ENCODE measurements at places on chromosomes 7 and 10.
A peak's percentile ranks its signal among the peaks of the same experiment; 100 is the strongest.

- DNase-seq = no peak
Measured at GRCh38 chr10:11880151-11881029, 57.2 kb downstream of the PROSER2 start.

DNA sequence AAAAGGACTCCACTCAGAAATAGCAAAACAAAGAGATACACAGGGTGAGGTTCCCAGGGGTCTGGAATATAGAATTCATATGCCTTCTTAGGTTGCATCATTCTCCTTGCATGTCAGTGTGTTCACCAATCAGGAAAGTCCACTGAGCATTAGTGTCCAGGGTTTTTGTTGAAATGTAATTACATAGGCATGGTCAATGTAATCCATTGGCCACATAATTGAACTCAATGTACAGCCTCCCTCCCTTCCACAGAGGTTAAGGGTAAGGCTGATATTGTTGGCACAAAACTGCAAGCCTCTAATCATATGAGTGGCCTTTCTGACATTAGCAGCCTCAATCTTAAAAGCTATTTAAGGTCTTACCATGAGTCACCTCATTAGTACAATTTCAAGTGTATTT, 736.1 kb upstream of the VSTM2A start:
- no peak for DNase-seq

GRCh38 chr7:70630818-70631457, 501.0 kb upstream of the GALNT17 start:
- DNase-seq = no peak

- DNase-seq = no peak
Measured at GRCh38 chr10:11525503-11525902, 85.9 kb downstream of the USP6NL start.

GRCh38 chr10:133336577-133337369, at the start of gene CALY:
TSS of gene CALY (minus strand) at chr10:133336896. CDS start at chr10:133328989, 7,907 bp downstream.
- DNase-seq = peak; percentile 54

DNA sequence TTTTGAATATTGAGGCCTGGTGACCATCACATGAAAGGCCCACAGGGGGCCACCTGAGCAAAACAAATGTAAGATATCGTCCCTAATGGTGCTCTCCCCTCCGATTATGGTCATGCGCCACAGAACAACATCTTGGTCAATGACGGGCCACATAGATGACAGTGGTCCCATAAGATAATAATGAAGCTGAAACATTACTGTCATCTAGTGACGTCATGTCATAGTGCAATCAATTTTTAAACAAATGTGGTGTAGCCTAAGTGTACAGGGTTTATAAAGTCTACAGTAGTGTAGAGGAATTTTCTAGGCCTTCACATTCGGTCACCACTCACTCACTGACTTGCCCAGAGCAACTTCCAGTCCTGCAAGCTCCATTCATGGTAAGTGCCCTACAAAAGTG, 36.8 kb downstream of the JCAD start:
- no peak for DNase-seq

DNA sequence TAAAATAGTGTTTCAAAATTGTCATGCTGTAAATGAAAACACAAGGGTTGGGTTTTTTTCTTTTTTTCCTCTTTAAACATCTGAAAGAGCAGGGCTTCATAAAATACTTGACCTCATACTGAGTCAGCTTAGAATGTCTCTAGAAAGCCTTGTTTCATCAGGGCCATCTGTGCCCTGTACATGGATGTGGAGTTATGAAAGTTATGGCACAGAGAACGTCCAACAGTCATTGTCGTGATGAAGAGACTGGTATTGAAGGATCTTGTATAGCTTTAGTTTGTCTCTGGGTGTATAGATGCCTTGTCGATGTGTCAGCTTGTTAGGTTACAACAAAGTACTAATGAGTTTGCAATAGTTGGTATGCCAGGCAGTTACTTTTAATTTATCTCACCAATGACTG, 127.3 kb downstream of the FAM204A start:
- no peak for DNase-seq

DNA sequence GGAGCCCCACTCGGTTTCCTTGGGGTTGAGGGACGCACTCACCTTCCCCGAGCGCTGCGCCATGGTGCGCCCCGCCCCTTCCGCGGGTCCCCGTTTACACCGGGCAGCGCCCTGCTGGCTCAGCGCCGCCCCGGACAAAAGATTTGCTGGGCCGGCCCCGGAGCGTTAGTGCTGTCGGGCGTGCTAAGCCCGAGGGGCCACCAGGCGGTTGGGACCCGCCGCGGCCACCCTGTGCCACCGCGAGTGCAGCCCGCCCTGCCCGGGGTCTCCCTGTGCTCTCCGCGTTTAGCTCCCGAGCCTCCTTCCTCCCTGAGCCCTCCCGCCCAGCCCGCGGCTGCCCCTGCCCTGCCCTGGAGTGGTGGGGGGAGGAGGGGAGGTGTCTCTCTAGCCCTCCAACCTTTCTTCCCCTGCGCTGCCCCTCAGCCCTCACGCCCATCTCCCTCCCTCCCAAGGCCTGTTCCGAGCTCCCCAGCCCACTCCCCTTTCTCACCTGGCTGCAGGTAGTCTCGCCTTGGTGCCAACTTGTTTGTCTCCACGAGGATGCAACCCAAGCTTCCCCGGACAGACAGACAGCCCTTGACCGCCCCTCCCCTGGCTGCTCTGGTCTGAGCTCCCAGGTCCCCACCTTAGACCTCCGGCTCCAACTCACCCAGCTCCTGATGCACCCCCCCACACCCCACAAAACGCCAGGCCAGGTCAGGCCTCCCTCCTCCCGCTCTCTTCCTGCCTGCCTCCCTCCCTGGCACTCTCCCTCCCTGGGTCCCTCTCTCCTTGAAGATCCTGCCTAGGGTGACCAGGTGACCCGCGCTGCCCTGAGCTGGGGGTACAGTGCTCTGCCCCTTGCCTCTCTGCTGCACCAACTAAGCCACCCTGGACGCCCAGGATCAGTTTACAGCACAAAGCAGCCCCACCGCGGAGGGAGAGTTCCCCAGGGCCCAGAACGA, at the start of gene CRYGN:
TSS of gene CRYGN (minus strand) at position 287 of the 944 bp plus-strand sequence. CDS start at position 63, 224 bp downstream.
- peak; percentile 15 for DNase-seq

DNA sequence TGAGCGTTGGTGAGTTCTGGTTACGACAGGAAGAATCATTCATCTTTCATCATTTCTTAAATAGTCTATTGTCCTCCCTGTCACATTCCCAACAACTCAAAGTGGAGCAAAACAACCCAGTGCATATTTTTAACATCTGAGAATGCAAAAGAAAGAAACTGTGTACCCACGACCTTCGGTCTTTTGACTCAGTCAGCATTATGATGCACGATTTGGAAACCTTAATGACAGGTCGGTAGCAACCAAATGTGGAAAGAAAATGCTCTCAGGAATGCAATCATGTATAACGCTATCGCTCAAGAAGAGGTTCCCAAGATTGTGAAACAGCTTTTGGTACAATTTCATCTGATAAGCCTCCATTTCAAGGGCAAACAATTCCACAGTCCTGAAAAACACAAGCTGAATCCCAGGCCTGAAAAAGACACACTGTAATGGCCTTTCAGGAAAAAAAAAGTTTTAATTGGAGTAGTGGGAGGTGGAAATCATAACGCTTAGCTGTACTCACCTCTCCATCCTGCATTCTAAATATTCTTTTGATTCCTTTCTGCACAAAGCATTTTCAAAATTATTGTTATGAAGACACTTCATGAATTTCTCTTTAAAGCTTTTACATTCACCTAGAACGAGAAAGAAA, 2.6 kb downstream of the COX19 start:
- no peak for DNase-seq

GRCh38 chr10:2137549-2138174, 400.3 kb upstream of the ADARB2 start:
- DNase-seq = no peak

DNA sequence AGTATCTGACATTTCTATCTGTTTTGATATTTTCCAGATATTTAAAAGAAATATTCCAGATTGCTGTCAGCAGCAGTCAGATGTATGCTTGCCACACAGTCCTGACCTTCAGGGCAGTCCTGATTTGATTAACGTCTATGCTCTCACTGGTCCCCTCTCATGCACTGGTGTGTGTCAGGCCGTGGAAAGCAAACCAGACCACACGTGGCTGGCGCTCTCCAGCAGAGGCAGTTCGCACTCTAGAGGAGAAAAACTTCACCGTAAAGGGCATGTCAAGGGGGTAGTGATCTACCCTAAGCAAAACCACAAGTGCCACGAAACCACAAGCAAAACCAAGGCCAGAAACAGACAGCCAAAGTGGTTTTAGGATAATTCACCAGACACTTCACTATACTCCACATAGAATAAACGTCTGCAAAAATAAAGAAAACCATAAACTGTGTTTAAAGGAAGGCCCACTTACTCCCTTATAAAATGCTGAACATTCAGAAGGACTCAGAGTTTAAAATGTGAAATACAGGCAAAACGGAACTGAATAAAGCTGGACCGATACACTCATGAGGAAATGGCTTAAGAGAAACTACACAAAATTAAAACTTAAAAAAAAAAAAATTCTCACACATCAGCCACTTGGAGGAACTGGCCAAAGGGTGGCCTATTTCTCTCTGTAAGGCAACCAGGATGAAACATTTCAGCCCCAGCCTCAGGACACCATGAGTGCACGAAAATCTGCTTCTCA, 26.4 kb downstream of the PARP12 start:
- no peak for DNase-seq

DNA sequence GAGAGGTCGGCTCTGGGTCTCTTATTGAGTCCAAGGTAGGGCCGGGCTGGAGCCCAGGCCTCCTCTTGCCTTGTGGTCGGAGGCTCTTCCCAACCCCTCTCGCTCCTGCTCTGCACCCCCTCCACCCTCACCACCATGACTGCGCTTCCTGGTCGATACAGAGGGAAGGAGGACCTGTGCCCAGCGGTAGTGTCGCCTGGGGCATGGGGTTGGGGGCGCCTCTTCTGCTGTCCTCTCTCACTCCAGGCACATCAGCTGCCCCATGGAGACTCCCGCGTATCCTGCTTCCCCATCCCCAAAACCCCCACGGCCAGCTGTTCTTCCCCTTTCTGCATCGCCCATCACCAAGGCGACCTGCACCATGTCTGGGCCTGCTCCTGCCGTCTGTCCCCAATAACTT, 44.4 kb downstream of the TMEM270 start:
- DNase-seq = no peak

DNA sequence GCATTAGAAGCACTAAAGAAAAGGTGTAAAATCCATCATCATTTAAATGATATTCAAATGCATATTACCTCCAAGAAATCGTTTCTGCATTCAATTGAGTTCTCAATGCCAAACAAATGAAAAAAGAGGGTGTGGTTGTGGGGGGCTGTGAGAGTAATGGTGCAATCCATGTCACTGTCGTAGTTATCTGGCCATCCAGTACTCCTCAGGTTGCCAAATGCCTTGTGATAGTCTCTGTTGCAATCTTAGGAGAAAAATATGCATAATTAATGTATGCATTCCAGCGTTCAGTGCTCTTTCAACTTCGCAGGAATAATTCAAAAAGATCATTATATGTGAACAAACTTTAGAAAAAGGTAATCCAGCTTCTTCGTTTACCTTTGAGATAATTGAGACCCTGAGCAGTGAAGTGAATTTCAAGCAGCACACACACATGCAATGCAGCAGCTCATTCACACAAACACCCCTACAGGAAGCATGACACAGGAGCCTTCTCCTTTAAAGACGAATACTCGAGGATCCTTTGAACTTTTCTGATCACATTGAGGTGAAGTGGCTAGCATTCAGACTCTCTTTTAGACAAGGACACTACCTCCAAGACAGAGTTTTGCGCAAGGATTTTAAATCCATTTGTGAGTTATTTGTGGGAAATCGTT, 73.4 kb downstream of the OR13A1 start:
- no peak for DNase-seq

DNA sequence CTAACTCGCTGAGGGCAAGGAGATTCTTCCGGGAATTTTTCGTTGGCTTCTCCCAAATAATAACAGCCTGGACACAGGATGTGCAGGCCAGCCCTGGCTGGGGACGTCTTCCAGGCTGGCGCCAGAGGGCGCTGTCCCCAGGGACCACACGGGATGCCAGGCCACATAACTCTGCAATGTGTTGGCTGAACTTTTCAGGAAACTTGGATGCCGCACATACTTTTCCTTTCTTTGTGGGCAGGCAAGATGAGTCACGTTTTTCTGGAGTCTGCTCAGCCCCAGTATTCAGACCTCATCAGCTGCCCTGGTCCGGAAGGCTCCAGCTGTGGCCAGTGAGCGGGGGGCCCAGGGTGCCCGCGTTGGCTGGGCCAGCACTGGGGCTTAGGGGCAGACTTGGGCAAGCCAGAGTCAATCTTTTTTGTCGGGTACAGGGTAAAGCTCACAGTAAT, 122.7 kb downstream of the PRKAG2 start:
- no peak for DNase-seq

DNA sequence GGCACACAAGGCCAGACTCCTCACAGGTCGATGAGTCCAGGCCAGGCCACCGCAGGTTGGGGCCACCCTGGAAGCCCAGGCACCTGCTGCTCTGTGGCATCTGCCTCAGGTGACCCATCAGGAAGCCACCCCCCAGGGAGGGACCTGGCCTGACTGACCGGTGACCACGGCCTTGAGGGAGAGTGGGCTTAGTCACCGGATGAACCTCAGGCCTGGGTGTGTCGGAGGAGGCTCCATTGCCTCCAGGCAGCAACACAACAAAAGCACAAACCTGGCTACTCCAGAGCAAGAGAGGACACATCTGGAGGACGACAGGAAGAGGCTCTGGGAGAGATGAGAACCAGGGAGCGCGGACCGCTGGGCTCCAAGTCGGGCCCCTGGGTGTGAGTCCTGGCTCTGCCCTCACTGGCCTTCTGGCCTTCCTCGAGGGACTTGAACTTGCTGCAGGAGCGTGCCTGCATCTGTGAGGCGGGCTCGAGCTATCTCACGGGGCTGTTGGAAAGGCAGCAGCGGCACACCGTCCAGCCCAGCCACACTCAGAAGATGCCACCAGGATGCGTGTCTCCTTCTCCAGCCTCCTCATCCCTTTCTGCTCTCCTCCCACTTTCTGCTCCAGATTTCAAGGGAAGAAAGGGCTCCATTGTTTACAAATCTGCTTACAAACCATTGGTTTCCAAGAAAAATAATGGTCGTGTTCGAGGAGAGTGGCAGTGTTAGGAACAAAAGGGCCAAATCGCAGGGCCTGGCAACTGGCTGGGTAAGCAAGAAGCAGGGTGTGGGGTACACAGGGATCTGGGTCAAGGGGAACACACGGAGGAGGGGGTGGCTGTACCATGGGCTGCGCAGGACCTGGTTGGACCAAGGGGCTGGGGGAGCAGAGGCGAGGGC, 152.9 kb downstream of the ADAM12 start:
- DNase-seq = no peak

- no peak for DNase-seq
Measured at GRCh38 chr10:71795248-71795647, 21.9 kb upstream of the VSIR start.

Measured in stimulated activated CD4-positive, alpha-beta T cell treated with anti-CD3 and anti-CD28 coated beads, Interleukin-1b, Interleukin-23, amount 100 ng/mL, for 4 hours (primary cell).